ENCODE measurements at places on chromosomes 3 and 15.
A peak's percentile ranks its signal among the peaks of the same experiment; 100 is the strongest.

GRCh38 chr3:18556503-18557135 is 131.5 kb upstream of the SATB1 start:
- DNase-seq, result peak; percentile 46

DNA sequence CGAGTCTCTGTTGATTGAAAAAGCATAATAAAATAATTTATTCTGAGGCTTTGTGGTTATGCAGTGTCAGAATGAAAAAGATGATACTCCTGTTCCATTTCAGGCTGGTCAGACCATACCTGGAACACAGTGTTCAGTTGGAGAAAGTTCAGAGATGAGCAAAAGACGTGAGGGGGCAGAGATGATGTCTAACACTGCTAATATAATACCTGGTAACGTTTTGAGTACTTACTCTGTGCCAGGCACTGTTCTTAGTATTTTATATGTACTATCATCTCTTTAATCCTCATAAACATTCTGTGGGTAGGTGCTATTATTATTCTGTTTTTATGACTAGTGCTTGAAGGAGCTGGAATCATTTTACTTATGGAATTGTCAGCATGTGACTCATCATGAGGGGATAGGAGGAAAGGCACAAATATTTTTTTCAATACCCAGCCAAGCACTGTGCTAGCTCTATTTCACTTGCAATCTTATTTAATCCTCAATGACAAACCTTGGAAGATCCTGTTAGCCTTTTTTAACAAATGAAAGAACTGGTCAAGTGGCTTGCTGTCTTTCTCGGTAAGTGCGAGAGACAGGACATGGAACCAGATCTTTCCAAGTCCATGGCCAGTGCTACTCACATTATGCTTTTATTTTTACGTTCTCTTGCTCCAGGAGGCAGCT is 31.8 kb downstream of the IQGAP1 start:
- no peak for DNase-seq

GRCh38 chr3:157174290-157174648 is 14.3 kb upstream of the CCNL1 start:
- no peak for DNase-seq

GRCh38 chr3:9678493-9678892 is 25.1 kb upstream of the CPNE9 start:
- no peak for DNase-seq

- DNase-seq, result no peak
Measured at GRCh38 chr15:35616498-35617271, 70.7 kb upstream of the DPH6 start.

- no peak for DNase-seq
Measured at GRCh38 chr15:72289597-72290325, 17.4 kb upstream of the PARP6 start.

- no peak for DNase-seq
Measured at GRCh38 chr15:65583701-65584100, 27.2 kb downstream of the INTS14 start.

GRCh38 chr15:74628199-74628598 is 12.6 kb downstream of the CLK3 start:
- DNase-seq, result no peak

DNA sequence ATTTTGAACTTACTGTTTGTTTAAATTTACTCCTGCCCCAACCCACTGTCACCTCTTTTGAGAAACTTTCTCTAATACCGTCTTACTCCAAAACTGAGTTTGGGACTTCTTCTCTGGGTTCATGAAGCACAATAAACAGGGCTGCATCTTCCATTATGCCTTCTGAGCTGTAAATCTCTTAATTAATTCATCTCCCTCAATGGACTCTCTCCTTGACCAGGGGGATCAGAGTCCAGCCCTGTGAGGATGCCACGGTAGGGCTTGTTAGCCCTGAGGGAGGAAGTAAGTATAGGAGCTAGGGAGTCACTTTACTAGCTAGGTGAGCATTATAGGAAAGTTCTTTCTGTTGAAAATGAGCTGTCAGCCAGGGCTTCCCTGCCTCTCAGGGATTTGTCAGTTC is 299.3 kb upstream of the SATB1 start:
- DNase-seq, result no peak

DNA sequence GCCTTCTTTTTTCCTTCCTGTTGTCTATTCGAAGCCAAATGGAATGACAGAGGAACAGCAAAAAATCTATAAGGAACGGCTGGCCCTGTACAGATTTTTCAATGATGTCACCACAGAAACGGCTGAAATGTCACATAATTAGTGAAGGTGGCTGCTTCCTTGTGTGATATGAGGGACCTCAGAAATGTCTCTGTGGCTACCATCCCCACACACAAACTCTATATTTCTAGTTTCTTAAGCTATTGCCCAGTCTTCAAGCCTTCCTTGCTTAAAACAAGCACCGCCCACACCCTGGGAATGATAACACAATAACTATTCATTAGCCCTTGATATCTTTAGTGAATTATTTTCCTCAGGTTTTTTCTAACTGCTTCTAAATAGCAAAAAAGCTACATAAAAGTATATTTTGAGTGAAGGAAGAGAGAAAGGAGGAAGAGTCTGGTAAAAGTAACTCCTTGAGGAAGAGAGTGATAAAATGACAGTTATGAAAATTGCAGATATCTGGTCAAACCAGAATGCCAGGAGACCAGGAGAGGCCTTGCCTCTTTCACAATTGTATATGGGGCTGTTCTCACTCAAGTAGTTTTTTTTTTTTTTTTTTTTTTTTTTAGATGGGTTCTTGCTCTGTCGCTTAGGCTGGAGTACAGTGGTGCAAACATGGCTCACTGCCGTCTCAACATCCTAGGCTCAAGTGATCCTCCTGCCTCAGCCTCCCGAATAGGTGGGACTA is 38.7 kb downstream of the FMN1 start:
- DNase-seq, result no peak

GRCh38 chr15:39269821-39270220 is 311.1 kb upstream of the THBS1 start:
- no peak for DNase-seq

DNA sequence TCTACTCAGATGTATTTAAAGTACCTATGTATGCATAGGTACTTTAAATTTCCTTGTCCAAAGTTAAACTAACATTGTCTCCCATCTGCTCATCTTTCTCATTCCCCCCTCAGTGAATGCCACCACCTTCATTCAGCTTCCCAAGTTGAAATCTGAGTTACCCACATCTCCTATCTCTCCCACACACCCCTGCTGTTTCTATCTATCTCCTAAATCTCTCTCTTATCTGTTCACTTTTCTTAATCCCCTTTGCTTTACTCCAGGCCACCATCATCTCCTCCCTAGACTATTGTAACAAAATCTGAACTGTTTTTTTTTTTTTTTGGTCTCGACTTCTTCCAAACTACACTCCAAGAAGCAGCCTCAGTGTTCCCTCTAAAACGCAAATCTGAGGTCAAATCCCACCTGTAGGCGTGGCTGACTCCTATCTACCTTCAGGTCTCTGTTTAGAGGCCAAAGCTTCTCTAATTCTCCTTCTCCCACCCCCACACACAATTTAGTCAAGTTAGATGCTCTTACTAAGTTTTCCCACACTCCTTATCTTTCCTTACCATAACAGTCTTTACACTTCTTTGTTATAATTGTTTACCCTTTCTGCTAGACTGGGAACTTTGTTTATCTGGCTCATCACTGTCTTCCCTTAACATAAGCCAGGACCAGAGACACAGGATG is 3.5 kb upstream of the NEO1 start:
- no peak for DNase-seq

- DNase-seq, result no peak
Measured at GRCh38 chr15:70852501-70853317, 1.2 kb downstream of the LARP6 start.

- no peak for DNase-seq
Measured at GRCh38 chr3:85808755-85809154, 850.0 kb downstream of the CADM2 start.

GRCh38 chr15:41337631-41338522 is 5.2 kb downstream of the NUSAP1 start:
- DNase-seq, result no peak

GRCh38 chr3:121661376-121661775 is 673 bp upstream of the HCLS1 start:
- no peak for DNase-seq

- no peak for DNase-seq
Measured at GRCh38 chr3:44105571-44105970, 136.1 kb upstream of the TOPAZ1 start.

- DNase-seq, result no peak
Measured at GRCh38 chr3:157368171-157368570, 68.5 kb upstream of the PTX3 start.

DNA sequence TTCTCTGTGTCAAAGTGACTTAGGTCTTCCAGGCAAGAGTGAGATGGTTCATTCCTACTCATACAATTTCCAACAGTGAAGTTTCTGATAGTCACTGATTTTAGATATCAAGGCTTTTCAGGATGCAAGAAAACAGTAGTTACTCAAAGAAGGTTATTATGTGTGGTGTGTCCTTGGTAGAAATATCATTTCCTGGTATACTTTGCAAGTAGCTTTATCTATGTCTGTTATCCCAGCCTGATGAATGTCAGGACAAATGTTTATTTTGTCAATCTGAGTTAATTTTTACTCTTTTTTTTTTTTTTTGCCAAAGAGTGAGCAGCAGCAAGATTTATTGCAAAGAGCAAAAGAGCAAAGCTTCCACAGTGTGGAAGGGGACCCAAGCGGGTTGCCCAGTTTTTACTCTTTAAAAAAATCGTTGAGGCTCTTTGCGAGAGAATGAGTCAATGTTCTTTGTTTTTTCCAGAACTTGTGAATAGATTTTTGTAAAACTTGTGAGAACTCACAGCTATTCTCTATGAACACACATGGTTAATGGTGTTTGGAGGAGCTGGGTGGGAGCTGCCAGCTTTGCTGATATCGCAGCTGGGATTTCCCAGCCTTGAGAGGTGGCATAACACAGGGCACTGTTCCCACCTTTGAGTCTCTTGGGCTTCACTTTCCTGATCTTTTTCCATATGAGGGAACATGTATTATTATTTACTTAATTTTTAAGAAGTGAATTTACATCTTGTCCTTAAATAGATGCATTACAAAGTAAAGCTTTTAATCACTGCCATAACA is 51.9 kb downstream of the SV2B start:
- DNase-seq, result no peak

- no peak for DNase-seq
Measured at GRCh38 chr3:193790086-193790990, 197.3 kb downstream of the OPA1 start.

DNA sequence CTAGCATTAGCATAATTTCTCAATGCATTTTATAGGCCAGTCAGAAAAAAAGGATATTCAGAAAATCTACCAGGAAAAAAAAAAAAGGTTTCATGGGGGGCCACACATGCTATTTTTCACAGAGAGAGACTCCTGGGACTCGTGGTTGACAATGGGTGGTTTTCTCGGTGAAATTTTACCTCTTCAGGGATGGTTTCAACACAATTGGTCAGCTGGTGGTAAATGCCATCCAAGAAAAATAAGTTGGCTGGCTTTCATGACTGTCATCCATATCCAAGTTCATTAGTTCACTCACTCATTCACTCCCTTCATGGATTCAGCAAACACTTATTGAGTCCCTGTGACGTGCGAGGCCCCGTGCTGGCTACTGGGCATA is 217.3 kb downstream of the SHQ1 start:
- DNase-seq, result no peak

GRCh38 chr3:29415482-29416223 is 134.8 kb downstream of the RBMS3 start:
- DNase-seq, result no peak

- DNase-seq, result no peak
Measured at GRCh38 chr15:76206325-76206976, 104.8 kb downstream of the ETFA start.

- DNase-seq, result no peak
Measured at GRCh38 chr3:24264748-24265158, 229.9 kb downstream of the THRB start.

DNA sequence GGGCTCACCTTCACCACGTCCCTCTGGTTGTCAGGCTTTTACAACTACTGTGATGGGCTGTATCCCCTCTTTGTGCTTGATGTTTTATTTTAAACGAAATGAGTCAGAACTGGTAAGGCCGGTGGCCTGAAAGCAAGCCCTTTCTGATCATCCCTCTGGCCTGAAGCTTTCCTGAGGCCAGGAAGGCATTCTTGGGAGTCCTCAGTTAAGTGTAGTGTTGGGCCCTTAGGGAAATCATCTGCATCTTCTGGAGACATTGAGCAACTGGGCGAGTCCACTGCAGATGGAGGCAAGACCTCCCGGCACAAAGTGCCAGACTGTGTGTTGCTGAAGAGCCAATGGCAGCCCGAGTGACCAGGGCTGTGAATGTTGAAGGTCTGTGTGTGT is 33.0 kb upstream of the AMOTL2 start:
- DNase-seq, result no peak

DNA sequence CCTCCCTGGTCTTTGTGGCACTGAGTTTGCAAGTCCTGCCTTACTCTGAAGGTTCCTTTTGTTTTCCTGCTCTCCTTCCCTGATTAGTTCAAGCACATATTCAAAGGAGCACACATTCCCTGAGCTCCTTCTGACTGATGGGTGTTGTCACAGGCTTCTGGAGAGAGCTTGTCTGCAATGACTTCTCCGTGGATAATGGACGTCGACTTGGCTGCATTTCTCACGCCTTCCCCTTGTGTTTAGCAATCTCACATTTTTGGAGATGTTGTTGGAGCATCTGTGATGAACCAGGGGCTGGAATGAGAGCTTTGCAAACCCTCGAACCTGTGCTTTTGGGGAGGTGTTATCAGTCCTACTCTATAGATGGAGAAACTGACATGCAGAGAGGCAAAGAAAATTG is 375.4 kb upstream of the PROK2 start:
- DNase-seq, result no peak

DNA sequence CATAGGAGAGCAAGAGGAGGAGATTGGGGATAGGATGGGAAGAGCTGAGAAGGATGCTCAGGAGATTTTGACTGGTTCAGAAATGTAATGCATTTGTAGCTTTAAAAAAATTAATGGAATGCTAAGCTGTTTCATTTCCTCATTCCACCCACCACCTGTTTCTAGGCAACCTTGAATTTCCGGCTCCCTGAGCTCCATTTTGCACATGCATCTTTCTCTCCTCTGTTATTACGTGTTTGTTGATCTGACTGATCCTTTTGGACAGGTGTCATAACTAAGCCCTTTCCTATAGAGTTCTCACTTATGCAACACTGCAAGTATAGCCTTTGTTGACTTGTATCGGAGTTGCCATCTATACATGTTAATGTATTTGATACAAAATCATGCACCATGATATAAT is 4.3 kb downstream of the TMPRSS7 start:
- DNase-seq, result no peak

DNA sequence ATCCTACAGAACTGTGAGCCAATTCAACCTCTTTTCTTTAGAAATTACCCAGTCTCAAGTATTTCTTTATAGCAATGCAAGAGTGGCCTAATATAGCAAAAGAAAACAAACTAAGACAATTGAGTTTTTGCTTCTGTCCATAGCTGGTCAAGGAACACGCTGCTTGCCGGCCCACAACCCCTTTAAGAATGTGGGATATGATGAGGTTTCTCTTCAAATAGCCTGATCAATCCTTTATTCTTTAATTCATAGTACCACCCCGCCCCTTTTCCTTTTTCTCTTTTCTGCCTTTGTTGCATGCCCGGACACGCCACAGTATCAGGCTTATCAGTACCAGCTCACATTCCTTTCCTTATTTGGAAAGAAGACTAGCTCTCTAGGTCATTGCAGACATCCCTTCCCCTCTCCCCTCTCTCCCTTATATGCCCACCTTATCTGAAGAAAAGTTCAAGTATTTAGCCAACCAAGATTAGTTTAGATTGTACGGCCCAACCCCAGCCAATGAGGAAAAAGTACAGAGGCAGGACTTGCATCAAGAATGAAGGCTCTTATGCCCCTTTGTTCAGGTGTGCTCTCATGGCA is 404.5 kb downstream of the OCA2 start:
- no peak for DNase-seq

GRCh38 chr3:58572634-58573230 is 4.5 kb downstream of the FAM107A start:
- DNase-seq, result no peak

GRCh38 chr3:1752205-1752604 is 346.5 kb upstream of the CNTN4 start:
- DNase-seq, result no peak
